ENCODE measurements at places on chromosomes 3 and 15.

DNA sequence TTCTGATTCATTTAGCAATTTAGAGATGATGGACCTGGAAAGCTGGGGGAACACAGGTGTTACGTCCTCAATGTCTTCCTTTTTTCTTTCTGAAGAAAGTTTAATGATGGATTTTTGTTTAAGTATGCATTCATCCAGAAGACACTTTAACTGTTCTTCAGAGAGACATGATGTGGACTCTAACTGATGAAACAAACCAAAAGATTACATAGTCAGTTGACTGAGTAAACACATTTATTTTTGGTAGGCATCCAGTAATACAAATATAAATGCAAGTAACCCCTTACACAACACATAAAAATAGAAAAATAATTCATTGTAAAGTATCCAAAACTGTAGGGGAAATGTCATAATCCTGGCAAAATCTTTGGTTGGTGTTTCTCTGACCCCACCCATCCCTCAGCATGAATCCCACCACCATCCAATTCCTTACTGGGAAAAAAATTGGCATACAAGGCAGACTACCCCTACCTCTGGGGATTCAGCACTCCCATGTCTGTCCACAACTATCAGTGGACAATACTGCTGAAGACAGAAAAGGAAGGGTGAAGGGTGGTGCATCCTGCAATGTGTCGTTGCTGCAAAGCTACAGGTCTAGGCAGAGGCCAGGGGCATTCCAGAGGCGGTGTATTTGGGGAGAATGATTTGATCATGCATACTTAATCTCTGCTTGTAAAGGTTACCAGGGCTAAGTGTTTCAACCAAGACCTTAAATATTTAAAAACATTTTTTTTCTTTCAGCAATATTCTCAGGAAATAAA is 37.4 kb downstream of the THBS1 start:
- DNase-seq = no peak

GRCh38 chr3:44036850-44037249 is 204.8 kb upstream of the TOPAZ1 start:
- DNase-seq = no peak

- DNase-seq = no peak
Observed at GRCh38 chr15:62377736-62378480, 212.8 kb upstream of the C2CD4B start.

GRCh38 chr3:933326-933725 is 159.5 kb upstream of the CNTN6 start:
- no peak for DNase-seq

DNA sequence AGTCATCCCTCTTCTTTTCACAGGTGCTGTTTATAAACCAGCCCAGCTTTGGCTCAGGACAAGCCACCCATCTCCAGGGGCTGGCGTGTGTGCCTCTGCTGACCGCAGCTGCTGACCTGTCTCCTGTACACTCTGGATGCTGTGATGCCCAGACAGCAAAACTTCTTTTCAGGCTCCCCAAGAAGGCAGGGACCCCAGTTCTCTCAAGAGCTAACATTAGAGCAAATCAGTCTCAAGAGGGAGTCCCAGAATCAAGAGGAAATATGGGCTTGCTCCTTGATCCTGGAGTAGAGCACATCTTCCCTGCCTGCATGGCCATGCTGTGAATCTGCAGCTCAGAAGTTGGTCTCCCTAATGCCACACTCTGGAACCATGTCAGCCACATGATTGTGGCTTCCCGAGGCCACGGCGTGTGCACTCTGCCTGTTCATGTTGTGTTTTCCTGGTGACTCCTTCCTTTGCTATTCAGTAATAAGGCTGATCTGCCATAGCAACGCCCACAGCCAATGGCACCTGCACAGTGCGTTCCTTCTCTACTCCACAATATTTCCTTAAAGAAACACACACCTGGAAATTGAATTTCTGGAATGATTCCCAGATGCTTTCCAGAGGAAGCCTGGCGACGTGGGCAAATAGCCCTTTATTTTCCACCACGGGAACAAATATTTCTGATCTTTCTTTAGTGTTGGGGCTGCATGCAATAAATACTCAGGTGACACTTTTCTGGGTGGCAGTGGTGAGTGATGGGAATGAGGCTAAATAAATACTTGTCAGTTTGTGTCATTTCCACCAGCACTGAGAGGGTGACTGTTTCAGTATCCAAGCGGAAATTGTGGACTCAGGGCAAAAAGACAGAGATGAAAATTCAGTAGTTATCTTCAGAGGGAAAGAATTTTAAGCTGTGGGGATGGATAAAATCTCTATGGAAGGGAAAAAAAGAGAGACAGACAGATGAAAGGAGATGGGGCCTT is 21.9 kb upstream of the THSD4 start:
- peak; percentile 82 for DNase-seq

DNA sequence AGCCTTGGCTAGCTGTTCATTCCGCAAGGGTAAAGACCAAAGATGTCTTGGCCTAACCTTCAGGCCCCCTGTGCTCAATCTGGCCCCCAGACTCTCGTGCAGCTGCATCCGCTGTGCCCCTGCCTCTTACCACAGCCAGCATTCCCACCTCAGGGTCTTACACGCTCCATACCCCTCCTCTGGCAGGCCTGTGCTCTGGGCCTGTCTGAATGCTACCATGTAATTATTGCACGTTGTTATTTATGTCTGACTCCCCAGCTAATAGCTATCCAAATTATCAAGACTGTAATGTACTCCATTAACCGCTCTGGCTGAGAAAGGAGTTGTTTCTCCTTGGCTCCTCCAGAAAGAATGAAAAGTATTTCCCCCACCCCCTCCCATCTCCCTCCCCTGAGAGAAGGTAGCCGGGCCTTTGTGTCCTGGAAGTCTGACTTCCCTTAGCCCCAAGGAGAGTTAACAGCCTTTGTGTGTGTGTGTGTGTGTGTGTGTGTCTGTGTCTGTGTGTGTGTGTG is 54.5 kb upstream of the UBE2E1 start:
- DNase-seq = no peak

DNA sequence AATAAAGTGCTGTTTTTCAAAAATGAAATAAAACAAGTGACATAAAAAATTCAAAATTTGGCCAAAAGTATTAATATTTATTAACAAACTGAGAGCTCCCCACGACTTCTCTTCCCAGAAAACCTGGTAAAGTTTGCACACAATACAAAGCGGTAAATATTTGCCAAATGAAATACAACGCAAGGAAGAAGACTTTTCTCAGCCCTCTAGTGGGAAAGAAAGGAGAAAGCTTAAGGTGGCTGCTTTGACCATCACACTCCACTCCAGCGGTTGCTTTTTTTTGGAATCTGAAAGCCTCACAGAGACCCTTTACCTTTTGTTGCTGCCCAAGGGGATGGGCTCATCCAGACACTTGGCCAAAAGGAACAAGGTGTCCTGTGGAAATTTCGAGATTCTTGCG is 1.1 kb upstream of the GK5 start:
- no peak for DNase-seq

DNA sequence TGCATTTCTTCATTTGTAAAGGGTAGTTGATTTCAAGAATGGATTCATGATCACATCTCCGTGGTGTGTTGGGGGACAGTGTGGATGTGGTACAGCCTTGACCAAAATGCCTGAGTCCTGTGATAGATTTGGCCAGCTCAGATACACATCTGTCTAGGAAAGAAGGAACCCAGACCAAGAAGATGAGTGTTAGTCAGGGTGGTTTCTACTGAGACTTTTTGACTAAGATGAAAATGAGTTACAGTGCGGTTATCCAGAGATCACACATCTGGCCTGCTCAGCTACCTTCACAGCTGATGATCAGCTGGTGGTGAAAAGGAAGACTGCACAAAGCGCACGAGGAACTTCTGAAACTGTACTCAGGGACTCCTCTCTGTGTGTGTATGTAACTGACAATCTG is 68.0 kb downstream of the FNDC3B start:
- DNase-seq = no peak

DNA sequence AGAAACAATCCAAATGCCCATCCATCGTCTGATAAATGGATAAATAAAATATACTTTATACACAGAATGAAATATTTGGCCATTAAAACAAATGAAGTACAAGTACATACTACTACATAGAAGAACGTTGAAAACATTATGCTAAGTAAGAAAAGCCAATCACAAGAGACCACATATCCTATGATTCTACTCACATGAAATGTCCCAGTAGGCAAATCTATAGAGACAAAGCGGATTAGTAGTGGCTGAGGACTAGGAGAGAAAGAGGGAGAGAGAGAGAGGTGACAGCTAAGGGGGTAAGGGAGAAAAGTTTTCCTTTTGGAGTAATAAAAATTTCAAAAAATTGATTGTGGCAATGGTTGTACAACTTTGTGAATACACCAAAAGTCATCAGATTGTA is 147.0 kb downstream of the GREM1 start:
- no peak for DNase-seq

GRCh38 chr3:113439606-113440005 is 1.7 kb downstream of the CFAP44 start:
- DNase-seq = no peak

GRCh38 chr3:20853890-20854289 is 667.9 kb upstream of the SGO1 start:
- DNase-seq = no peak

DNA sequence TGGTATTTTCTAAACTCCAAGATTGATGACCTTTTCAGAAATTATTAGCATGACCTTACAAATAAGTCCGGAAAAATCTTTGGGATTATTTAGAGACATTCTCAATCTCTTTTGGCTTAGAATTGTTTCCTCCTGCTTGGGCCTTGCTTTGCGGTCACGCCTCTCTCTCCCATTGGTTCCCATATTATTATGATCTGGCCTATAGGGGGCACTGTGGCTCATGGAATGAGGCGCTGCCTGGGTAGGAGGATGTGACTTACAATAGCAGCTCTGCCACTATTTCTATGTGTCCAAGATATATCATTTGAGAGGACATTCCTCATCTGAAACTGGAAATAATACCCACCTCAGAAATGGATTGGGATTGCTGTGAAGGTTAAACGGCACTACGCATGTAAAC is 464.9 kb downstream of the MFSD1 start:
- no peak for DNase-seq

- no peak for DNase-seq
Observed at GRCh38 chr3:128385080-128385832, 81.4 kb downstream of the DNAJB8 start.

- no peak for DNase-seq
Observed at GRCh38 chr3:57733790-57734189, 22.3 kb upstream of the SLMAP start.

DNA sequence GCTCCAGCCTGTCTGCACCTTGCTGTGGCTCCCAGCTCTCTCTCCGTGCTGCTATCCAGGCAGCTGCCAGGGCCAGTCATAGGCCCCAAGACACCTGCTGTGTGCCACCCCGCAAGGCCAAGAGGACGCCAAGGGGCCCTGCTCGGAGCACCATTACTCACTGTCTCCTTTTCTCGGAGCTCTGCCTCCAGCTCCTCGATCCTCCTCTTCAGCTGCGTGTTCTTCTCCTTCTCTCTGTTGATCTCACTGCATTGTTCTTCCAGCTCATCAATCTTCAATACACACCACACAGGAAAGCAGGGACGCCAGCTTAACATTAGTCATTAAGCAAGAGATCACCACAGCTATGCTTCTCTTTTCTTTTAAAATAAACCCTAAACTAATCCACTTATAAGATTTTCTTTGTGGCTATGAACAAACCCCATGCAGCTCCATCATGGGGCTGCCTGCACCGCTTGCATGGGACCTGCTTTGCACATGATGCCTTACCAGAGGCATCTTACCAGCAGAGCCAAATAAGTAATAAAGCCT is 42.6 kb downstream of the WHAMM start:
- peak; percentile 50 for DNase-seq

- no peak for DNase-seq
Observed at GRCh38 chr3:118167571-118167970, 867.1 kb downstream of the IGSF11 start.

- DNase-seq = no peak
Observed at GRCh38 chr3:42502429-42503250, at the start of gene VIPR1. VIPR1 (plus strand) TSS chr3:42502643; CDS start chr3:42502736, 93 bp downstream.

DNA sequence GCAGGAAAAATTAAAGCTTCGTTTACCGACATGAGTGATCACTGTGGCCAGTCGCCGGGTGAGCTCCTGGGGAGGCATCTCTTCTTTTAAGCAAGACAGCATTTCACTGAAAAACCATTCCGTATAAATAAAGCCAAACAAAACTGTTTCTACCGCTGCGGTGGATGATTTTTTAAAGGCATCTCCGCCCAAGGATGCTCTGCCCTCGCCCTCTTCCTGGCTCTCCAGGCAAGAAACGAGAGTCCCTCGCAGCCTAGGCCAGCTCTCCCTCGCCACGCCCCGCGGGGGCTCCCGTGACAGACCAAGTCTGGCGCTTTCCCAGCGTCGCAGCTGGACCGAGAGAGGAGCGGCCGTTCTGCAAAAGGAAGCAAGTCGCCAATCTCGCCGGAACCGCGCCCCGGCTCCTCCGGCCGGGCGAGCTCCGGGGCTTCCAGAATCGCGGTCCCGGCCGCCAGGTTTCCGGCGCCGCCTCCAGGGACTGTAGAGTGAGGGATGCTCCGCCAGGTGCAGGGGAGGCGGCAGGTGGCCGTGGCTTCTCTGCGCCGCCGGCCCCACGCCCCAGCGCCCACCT is 458 bp downstream of the MCF2L2 start:
- no peak for DNase-seq

- DNase-seq = no peak
Observed at GRCh38 chr3:150278195-150278594, 129.9 kb upstream of the TSC22D2 start.

DNA sequence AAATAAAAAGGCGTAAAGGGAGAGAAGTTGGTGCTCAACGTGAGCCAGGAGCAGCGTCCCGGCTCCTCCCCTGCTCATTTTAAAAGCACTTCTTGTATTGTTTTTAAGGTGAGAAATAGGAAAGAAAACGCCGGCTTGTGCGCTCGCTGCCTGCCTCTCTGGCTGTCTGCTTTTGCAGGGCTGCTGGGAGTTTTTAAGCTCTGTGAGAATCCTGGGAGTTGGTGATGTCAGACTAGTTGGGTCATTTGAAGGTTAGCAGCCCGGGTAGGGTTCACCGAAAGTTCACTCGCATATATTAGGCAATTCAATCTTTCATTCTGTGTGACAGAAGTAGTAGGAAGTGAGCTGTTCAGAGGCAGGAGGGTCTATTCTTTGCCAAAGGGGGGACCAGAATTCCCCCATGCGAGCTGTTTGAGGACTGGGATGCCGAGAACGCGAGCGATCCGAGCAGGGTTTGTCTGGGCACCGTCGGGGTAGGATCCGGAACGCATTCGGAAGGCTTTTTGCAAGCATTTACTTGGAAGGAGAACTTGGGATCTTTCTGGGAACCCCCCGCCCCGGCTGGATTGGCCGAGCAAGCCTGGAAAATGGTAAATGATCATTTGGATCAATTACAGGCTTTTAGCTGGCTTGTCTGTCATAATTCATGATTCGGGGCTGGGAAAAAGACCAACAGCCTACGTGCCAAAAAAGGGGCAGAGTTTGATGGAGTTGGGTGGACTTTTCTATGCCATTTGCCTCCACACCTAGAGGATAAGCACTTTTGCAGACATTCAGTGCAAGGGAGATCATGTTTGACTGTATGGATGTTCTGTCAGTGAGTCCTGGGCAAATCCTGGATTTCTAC is at the start of gene RARB:
RARB (plus strand) TSS at position 322 of the 847 bp plus-strand sequence; CDS start at position 791, 469 bp downstream.
- DNase-seq = peak; percentile 94

GRCh38 chr3:195903950-195904290 is 4.4 kb downstream of the TNK2 start:
- DNase-seq = no peak

- no peak for DNase-seq
Observed at GRCh38 chr15:101068961-101069653, 149.9 kb downstream of the LRRK1 start.
